ENCODE measurements at places on chromosomes 3 and 15.

GRCh38 chr3:169813757-169814517 is 1.2 kb upstream of the LRRC34 start:
- peak; percentile 41 for DNase-seq

DNA sequence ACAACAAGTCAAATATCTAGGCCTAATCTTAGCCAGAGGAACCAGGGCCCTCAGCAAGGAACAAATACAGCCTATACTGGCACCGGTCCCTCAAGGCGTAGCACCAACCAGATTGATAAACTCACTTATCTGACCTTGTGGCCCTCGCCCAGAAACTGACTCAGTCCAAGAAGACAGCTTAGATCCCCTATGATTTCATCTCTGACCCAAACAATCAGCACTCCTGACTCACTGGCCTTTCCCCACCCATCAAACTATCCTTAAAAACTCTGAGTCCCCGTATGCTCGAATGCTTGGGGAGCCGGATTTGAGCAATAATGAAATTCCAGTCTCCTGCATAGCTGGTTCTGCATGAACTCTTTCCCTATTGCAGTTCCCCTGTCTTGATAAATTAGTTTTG is 1.6 kb upstream of the SORD start:
- DNase-seq = no peak

DNA sequence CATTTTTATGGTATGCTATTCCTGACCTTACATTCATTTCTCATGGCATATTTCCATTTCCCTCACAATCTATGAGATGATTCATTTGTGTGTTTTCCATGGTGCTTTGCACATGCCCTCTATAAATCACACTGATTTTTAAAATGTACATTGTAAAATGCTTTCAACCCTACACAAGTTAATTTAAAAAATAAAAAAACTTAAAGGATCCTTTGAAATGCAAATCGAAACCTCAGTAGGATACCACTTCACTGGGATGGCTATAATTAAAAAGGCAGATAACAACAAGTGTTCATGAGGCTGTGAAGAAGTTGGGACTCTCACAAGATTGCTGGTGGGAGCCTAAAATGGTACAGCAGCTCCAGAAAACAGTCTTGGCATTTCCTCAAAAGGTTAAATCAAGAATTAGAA is 83.5 kb downstream of the FMN1 start:
- no peak for DNase-seq

- no peak for DNase-seq
These were observed 314.4 kb downstream of the MECOM start for GRCh38 chr3:169348929-169349621.

- DNase-seq = no peak
These were observed 705.7 kb upstream of the NR2F2 start for GRCh38 chr15:95624616-95625361.

DNA sequence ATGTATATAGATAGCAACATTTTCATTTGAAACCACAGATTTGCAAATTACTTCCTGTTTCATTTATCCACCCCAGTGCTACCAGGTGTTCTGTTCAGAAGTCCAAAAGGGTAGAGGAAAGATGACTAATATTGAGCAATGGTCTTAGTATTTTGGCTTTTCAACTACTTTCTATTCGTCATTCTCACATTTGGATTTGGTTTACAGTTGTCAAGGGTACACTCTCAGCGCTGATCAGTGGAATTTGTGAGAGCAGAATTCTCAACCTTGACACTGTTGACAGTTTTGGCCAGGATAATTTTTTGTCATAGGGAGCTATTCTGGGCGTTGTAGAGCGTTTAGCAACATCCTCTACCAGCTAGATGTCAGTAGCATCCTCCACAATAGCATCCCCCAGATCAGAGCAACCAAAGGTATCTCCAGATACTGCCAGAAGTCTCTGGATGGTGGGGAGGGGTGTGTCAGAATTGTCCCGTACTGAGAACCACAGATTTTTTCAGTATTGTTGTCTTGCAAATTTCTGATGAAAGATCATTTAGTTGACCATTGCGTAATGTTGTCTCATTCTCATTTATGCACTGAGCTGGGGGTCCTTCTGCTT is 4.2 kb downstream of the HMCES start:
- no peak for DNase-seq

DNA sequence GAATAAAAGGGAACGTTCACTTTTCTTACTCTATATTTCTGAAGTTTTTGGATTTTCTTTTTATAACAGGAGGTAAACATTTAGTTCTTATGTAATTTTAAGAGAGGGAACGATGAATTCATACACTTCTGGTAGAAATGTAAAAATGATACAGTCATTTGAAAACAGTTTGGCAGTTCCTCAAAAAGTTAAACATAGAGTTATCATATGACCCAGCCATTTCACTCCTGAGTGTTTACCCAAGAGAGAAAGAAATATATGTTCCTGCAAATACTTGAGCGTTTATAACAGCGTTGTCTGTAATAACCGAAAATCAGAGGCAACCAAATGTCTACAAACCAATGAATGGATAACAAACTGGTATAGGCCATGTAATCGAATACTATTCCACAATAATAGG is 20.8 kb upstream of the CCR9 start:
- DNase-seq = no peak

DNA sequence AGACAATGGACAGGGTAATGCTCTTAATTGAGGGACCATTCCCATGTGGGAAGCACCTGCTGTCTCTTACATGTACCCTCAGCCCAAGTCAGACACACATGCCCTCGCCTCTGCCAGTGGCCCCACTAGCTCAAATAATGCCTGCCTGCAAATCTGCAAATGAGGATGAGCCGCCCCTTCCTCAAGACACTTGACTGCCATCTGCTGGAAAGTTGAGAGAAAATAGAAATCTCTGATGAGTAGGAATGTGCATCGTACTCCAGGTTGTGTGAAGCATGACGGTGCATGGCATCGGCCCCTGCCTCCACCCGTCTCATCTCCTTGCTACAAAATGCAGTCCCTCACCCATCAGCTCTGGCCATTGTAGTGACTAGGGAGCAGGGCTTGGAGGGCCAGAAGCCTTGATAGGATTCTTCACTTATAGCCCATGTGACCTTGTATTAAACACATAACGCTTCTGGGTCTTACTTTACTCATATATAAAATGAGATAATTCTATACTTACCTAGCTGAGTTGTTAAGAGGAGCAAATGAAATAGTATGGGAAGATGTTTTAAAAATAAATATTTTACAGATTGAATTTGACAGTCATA is 6.3 kb upstream of the SCN5A start:
- peak; percentile 85 for DNase-seq

GRCh38 chr3:58557491-58557890 is 19.7 kb downstream of the FAM107A start:
- DNase-seq = no peak

- DNase-seq = no peak
These were observed 39.6 kb downstream of the SCAP start for GRCh38 chr3:47436180-47436579.

DNA sequence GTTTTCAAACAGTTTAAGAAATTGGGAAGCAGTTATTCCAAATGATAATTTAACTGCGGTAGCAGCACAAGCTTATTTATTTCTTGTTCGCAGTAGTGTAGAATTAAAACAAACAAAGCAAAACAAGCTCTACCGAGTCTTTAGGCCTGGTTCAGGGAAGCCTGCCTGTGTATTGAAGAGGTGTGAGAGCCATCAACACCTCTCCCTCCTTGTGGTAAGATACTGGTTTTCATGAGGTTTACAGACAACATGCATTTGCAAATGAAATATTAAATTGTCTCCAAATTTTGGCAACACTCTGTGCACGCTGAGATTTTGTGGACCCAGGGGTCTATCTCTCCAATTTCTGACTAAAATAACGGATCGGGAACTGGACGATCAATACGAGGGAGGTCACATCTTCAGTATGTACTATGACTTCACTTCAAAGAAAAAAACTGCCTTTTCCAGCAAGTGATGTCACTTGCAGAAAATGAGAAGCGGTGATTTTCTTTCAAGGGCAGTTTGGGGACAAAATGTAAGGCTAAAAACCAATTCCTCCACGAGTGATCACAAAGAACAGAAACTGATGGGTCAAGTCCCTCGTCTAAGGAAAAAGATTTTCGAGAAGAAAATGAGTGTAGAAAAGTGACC is 721 bp downstream of the ATR start:
- no peak for DNase-seq

DNA sequence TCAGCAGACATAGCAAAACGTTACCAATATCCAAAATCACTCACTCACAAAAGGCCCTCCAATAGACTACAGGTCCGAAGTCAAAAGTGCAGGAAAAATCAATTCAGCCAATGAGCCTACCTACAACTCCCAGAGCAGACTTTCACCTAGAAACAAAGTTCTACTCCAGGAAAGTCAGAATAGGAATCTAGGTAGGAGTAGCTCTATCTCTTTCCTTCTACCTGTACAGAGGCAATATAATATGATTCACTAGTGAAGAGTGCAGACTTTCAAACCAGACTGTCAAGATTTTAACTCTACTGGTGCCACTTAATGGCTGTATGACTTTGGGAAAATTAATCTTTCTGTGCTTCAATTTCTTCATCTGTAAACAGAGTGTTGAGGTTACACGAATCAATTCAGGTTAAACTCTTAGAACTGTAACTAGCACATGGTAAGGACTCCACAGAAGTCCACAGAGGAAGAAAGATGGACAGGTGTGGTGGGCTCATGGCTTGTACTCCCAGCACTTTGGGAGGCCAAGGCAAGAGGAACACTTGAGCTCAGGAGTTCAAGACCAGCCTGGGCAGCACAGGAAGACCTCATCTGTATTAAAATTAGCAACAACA is 9.4 kb downstream of the DCUN1D1 start:
- DNase-seq = no peak

DNA sequence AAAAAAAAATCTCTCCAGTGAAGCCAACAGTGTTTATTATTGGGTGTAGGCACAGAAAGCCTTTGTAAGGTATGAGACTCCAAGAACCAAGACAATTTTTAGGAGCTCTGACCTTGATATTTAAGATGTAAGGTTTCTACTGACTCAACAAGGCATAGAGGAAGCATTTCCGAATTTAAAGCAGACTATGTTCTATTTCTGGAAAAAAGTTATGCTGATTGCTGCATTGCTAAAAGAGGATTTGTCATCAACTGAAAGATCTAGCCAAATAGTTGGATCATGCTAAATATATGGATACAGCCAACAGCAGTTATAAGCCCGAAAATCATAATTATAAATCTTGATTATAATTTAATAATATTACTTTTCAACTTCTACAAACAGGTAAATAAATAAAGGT is 53.3 kb upstream of the MELTF start:
- no peak for DNase-seq

Measured in neural progenitor cell (in vitro differentiated cells).